Islet precursor cell (in vitro differentiated cells): ENCODE measurements at places on chromosomes 12 and 14.

GRCh38 chr12:19654650-19655376 is 215.5 kb downstream of the AEBP2 start:
- no peak for DNase-seq

- DNase-seq, result no peak
Measured at GRCh38 chr14:33317675-33318074, 379.0 kb downstream of the NPAS3 start.

GRCh38 chr14:74892745-74893144 is 11.0 kb downstream of the DLST start:
- no peak for DNase-seq

- no peak for DNase-seq
Measured at GRCh38 chr12:46207644-46208043, 61.2 kb downstream of the SLC38A1 start.

- no peak for DNase-seq
Measured at GRCh38 chr12:18242380-18243089, 18.8 kb upstream of the PIK3C2G start.

DNA sequence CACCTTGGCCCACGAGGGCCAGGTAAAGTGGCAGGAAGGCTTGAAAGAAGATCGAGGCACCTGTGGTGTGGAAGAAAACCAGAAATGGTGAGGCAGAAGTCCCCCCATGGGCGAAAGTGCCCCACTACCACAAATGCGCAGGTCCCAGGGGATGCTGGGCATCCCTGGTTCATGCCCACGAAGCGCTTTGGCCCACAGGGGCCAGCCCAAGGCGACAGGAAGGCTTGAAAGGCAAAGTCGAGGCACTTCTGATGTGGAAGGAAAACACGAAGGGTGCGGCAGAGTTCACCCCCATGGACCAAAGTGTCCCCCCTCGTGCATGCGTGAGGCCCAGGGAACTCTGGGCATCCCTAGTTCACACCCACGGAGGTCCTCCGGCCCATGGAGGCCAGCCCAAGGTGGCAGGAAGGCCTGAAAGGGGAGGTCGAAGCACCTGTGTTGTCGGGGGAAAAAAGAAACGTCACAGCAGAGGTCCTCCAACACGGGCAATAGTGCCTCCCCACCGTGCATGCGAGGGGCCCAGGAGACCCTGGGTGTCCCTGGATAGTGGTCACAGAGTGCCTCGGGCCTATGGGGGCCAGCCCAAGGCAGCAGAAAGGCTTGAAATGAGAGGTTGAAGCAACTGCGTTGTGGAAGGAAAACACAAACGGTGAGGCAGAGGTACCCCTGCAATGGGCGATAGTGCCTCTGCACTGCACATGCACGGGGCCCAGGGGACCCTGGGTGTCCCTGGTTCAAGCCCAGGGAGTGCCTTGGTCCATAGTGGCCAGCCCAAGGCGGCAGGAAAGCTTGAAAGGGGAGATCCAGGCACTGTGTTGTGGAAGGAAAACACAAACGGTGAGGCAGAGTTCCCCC is 373.9 kb downstream of the ALG10 start:
- DNase-seq, result peak; percentile 27

DNA sequence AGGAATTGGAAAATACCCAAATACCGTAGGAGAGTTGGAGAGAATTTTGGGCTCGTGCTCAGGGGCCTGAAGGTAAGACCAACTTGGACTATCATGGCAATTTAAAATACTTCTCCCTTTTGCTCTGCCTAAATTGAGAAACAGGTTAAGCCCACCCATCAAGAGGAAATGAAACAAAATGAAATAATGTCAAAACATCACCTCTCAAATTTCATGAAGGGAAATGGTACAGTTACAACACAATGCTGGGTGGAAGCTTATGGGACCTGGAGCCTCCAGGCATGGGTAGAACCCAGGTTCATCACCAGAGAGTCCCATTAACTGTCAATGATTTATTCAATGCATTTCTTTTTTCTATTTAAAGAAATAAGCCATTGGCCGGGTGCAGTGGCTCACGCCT is 33.7 kb downstream of the FOS start:
- no peak for DNase-seq

GRCh38 chr12:25421651-25422167 is 131.4 kb downstream of the LMNTD1 start:
- no peak for DNase-seq

GRCh38 chr12:84791444-84791843 is 121.2 kb downstream of the SLC6A15 start:
- no peak for DNase-seq

GRCh38 chr12:103590271-103590670 is 3.2 kb downstream of the STAB2 start:
- no peak for DNase-seq

- no peak for DNase-seq
Measured at GRCh38 chr14:74221741-74222140, 17.5 kb upstream of the VSX2 start.

DNA sequence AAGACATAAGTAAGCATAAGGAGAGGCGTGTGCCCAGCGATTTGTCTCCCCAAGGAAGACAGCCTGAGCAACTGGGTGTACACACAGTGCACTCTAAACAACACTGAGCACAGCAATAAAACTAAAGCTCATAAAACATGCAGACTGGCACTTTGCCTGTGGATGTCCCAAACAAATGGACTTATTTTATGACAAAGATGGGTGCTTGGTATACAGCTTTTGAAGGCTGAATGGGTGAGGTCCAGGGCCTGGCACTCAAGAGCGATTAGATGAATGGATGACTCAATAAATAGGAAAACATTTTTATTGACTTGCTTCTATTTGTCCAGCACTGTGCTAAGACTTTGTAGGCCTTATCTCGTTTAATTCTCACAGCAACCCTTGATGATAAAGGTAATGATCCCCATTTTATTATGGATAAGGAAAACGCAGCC is 28.5 kb downstream of the LGMN start:
- no peak for DNase-seq

- peak; percentile 65 for DNase-seq
Measured at GRCh38 chr14:76050797-76051392, 65.3 kb downstream of the IFT43 start.

GRCh38 chr14:33611405-33612196 is 339.3 kb downstream of the EGLN3 start:
- no peak for DNase-seq

- DNase-seq, result peak; percentile 71
Measured at GRCh38 chr14:69013943-69014782, 35.1 kb upstream of the ACTN1 start.

GRCh38 chr14:72444701-72445100 is 449.2 kb downstream of the DPF3 start:
- DNase-seq, result no peak

- DNase-seq, result no peak
Measured at GRCh38 chr14:102964152-102964730, 41.8 kb downstream of the AMN start.

GRCh38 chr14:61750708-61751474 is 11.3 kb upstream of the SNAPC1 start:
- peak; percentile 87 for DNase-seq

- no peak for DNase-seq
Measured at GRCh38 chr14:58815161-58815701, 177.5 kb downstream of the DACT1 start.

- DNase-seq, result no peak
Measured at GRCh38 chr12:34379142-34379541, 356.8 kb downstream of the ALG10 start.

DNA sequence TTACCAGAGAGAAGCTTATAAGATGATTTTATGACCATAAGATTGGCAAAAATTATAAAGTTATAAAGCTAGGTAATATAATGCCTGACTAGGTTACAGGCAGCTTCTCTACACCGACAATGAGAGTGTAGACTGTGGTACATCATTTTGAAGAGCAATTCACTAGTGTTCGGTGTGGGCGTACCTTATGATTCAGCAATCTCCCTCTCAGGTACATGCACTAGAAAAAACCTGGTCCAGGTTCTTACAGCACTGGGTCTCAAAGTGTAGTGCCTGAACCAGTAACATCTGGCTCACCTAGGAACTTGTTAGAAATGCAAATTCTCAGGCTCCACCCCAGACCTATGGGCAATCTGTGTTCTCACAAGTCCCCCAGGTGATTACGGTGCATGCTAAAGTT is 106.7 kb downstream of the RERG start:
- DNase-seq, result no peak

GRCh38 chr14:78985668-78986381 is 815.7 kb downstream of the NRXN3 start:
- DNase-seq, result no peak

- DNase-seq, result no peak
Measured at GRCh38 chr12:132886529-132887477, 602 bp downstream of the CHFR start.

DNA sequence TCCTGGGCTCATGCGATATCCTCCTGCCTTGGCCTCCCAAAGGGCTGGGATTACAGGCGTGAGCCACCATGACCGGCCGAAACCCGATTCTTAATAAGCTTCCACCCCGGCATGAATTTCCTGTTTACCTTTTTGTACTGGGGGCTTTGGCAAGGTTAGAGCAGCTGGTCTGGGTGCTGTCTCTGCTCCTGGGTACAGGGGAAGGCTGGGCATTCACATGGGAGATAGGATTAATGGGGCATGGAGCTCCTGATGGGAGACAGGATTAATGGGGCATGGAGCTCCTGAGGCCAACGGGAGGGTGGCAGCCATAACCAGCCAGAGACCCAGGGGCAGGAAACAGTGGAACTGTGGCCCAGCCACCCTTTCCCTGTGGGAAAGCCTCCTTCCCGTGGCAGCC is 69.5 kb upstream of the DICER1 start:
- DNase-seq, result no peak

DNA sequence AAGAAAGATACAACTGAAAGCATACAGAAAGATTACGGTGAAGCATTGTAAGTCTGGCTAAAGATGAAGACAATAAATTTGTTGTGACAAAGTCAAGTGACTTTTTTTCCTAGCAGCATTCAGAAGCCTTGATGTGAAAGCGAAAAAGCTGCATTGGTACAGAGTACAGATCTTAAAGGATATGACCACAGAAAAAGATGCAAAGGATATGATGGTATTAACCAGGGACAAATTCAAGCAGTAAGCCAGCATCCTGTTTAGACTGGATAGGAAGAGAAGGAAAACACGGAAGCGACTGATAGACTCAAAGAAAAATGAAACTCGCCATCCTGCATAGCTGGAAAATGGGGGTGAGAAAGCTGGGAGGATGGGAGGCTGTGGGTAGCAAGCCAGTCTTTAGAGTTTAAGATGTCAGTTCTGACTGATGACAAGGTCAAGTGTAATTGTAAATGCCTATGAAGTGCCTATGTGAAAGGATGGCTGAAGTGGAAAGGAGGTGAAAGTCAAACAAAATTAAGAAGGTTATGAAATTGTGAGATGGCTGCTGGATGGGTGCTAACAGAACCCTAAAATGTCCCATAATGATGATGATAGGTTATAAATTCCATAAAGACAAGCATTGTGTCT is 92.4 kb downstream of the PHLDA1 start:
- DNase-seq, result no peak

GRCh38 chr12:47017041-47017713 is 62.2 kb upstream of the PCED1B start:
- DNase-seq, result no peak

DNA sequence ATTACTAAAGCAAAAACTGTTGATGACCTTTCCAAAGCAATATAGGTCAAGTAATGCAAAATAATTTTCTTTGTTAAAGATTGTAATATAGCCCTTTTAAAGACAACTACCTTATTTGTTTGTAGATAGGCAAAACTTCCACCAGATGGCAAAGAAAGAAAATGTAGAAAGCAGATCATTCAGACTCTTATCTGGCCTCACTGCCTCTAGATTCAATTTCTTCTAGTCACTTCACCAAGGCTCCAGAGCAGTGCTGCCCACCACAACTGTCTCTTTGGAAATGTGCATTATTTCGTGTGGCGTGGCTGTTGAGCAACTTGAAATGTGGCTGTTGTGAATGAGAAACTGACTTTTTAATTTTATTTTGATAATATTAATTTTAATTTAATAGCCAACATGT is 127.1 kb downstream of the ITPR2 start:
- no peak for DNase-seq

DNA sequence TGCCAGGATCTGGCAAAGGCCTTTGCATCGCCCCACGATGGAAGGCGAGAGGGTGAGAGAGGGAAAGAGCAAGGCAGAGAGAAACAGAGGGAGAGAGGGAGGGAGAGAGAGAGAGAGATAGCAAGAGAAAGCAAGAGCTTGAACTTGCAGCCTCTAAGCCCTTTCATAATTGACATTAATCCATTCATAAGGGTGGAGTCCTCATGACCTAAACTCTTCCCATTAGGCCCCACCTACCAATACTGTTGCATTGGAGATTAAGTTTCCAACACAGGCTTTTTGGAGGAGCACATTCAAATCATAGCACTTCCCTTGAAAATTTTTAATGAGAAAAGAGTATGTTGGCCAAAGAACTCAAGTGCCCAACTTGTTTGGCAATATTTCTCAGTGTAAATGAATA is 48.6 kb upstream of the ZDHHC17 start:
- no peak for DNase-seq

- DNase-seq, result peak; percentile 80
Measured at GRCh38 chr14:58918066-58918738, 270.3 kb upstream of the DAAM1 start.

GRCh38 chr14:72822946-72823611 is 70.8 kb downstream of the DPF3 start:
- no peak for DNase-seq

- no peak for DNase-seq
Measured at GRCh38 chr14:23942587-23942986, 11.0 kb upstream of the DHRS4 start.

DNA sequence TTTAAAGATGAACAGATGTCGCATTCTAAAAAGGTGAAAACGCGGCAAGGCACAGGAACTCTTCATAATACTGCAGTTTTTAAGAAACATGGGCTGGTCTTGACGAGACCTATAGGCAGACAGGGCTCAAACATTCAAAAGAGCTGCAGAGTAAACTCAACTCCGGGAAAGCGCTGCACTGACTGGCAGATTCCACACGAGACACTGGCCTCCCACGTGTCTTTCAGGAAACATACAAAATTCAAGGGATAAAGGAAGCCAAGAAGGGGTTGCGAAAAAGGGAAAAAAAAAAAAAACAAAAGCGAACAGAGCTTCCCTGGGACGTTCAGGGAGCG is 614 bp upstream of the ARF6 start:
- DNase-seq, result no peak

DNA sequence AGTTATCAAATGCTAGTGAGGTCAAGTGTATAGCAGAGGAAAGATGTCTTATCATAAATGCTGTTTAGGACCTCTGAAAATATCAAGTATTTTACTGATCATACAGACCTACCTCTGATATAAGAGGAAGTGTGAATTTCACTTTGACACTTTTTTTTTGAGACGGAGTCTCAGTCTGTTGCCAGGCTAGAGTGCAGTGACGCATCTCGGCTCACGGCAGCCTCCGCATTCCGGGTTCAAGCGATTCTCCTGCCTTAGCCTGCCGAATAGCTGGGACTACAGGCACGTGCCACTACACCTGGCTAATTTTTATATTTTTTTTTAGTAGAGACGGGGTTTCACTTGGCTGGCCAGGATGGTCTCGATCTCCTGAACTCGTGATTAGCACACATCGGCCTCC is 55.1 kb upstream of the PIK3C2G start:
- no peak for DNase-seq

- no peak for DNase-seq
Measured at GRCh38 chr12:121277374-121277759, 19.1 kb downstream of the CAMKK2 start.
